ENCODE measurements at places on chromosomes 16 and 17.

DNA sequence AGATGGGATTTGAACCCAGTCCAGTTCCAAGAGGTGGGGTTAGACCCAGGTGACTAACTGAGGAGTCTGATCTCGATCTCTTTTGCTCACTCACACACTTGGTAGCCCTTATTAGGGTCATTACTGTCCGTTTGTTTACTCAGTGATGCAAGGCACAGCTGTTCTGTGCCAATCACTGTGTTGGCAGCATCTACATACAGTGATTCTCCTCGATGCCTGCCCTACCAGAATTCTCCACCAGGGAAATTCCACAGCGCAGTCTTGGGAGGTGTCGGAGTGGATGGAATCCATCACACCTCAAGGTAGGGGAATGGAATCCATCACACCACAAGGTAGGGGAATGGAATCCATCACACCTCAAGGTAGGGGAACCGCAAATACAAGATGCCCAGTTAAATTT, 279.6 kb downstream of the MAF start:
- no peak for DNase-seq

GRCh38 chr16:75745242-75745641, 19.0 kb upstream of the CPHXL start:
- DNase-seq = no peak

GRCh38 chr16:11470676-11471415, 115.9 kb downstream of the LITAF start:
- peak; percentile 3 for DNase-seq

- no peak for DNase-seq
Measured at GRCh38 chr16:87056551-87056950, 260.6 kb downstream of the C16orf95 start.

GRCh38 chr16:79864032-79864780, 263.7 kb upstream of the MAF start:
- no peak for DNase-seq

- no peak for DNase-seq
Measured at GRCh38 chr16:63684149-63685101, 1437.4 kb downstream of the CDH11 start.

DNA sequence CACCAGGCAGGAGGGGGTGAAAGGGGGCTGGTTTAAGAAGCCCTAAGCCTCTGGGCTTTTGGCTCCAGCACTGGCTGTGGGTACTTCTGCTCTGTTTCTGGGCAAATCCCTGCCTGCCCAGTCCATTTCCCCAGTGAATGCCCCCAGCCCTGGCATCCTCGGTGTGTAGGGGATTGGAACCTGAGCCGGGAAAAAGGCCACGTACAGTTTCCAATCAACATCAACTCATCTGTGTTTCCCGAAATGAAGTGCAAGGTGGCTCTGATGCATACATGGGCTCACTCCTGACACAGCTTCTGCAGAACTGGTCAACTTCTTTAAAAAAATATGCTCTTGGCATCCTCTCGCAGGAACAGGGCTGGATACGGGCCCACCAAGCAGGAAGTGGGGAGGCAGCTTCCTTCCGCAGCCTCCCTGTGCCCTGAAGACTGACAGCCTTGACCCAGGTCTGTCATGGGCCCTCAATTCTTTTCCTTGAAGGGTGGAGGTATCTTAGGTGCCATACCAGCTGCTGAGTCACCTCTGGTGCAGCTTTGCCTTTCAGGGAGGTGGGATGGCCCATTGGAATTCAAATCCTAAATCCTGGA, 73.3 kb downstream of the N4BP1 start:
- DNase-seq = peak; percentile 45

DNA sequence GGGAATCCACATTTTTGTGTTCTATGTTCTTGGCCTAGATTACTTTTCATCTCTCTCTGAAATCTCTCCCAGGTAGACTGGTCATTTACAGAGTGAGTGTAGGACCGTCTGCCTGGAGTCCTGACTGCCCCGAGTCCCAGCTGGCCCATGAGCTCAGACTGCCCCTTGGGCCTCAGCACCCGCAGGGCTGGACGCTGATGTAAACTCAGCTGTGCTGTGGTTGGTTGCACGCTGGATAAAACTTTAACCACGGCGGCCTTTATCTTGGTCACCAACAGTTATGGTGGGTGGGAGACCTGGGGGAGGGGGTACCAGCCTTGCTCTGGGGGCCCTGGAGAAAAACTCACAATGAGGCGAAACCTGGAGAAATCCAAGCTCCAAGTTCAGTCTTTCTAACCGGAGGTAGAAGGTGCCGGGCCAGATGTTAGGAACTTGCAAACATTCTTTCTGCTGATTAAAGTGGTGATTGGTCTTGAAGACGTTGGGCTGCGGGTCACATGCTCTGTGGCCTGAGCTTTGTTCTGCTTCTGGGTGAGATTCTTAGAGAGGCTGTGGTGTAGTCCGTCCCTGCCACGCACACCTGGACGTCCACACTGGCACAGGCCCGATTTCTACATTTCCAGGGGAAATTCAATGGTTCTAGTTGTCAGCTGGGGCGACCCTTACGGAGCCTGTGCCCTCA, 6.9 kb downstream of the METRNL start:
- DNase-seq = no peak

GRCh38 chr17:73060721-73061120, 31.8 kb downstream of the SLC39A11 start:
- no peak for DNase-seq

GRCh38 chr16:12145918-12146317, 169.4 kb downstream of the SNX29 start:
- DNase-seq = no peak

DNA sequence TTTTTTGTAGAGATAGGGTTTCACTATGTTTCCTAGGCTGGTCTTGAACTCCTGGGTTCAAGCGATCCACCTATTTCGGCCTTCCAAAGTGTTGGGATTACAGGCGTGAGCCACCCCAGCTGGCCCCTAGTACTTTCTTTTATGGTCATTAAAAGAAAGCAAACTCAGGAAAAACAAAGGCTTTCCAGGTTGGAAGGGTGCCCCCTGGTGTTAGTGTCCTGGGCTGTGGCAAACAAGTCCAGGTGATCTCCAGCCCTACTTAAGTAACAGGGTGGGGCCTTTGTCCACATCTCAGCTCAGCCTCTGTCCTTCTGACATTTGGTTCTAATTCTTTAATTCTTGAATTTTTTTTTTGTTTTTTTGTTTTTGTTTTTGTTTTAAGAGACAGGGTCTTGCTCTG, 6.9 kb downstream of the IGFBP4 start:
- DNase-seq = no peak

- no peak for DNase-seq
Measured at GRCh38 chr16:71854369-71854948, 8.7 kb downstream of the ATXN1L start.

GRCh38 chr17:57629886-57630285, 115.2 kb downstream of the CCDC182 start:
- DNase-seq = no peak

DNA sequence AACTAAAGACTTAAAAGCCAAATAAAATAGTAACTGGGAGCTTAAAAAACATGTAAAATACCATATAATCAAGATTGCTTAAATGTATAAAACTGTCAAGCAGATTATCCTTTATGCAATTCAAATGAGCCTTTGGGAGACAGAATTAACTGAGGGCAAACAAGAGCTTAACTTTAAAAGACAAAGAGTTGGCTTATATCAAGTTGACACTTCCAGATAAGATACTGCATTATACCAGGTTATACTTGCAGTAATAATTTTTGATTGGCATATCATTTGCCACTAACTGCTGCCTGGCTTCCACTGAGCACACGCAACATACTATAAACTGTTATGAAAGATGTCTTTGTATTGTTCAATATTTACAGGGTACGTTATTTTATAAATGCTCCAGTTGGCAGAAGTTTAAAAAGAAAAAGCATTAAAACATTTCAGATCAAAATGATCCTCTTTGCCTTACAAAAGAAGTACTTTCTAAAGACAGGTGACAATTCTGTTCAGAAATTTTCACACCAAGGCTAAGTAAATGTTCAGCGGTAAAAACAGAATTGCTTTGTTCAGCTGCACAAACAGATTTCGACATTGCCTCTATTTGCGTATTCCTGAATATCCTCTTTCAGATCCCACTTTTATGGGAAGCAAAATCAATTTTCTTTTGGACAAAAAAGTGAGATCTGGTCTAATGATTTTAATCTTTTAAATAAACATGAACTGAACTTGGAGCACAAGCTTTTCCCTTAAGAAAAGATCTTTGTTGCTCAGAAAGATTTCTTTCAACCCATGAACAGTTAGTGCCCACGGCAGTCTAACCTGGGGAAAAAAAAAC, 50.7 kb downstream of the TOX3 start:
- DNase-seq = no peak

- DNase-seq = no peak
Measured at GRCh38 chr16:72482695-72483094, 310.7 kb upstream of the PMFBP1 start.

GRCh38 chr17:82019690-82020571, 2.7 kb downstream of the CENPX start:
- DNase-seq = peak; percentile 16

DNA sequence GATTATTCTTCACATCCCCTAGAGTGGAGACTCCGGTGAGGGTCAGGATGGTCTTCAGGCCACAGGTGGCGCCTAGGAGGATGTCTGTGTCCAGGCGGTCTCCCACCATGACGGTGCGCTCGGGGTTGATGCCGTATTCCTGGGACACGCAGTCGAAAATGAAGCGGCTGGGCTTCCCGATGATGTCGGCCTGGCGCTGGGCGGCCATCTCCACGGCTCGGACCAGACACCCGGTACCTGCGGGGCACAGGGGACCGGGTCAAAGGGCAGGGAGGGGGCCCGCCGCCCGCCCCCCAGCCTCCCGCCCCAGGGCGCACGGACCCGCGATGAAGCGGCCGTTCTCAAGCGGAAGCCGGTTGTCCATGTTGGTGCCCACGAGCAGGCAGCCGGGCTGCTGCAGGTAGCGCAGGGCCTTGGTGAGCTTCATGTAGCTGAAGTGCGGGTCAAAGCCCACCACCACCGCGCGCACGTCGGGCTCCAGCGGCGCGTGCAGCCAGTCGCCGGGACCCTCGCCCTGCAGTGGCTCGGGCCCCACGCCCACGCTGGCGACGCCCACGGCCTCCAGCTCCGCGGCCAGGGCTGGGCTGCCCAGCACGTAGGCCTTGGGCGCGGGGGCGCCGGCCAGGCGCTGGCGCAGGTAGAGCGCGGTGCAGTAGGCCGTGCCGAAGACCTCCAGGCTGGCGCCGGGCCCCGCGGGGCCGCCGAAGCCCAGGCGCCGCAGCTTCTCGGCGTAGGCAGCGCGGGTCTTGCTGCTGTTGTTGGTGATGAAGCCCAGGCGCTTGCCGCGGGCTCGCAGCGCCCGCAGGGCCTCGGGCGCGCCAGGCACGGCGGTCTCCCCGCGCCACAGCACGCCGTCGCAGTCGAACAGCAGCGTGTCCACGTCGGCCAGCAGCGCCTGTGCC, 572 bp downstream of the PGP start:
- no peak for DNase-seq

DNA sequence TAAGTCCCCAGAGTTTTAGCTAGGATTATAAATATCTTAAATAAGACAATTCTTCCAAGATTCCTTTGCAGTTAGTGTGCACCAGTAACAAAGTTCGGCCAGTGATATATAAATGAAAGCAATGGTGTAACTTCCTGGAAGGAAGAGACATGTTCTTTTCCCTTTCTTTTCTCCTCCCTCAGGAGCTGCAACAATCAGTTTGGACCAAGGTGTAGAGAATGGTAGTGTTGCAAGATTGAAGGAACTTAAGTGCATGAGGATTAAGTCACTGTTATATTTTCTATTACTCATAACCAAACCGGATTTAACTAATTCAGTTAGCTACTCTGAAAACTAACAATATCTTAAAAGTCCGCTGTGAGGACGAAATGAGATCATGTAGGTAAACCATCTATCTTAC, 68.9 kb upstream of the KCNJ16 start:
- peak; percentile 29 for DNase-seq

DNA sequence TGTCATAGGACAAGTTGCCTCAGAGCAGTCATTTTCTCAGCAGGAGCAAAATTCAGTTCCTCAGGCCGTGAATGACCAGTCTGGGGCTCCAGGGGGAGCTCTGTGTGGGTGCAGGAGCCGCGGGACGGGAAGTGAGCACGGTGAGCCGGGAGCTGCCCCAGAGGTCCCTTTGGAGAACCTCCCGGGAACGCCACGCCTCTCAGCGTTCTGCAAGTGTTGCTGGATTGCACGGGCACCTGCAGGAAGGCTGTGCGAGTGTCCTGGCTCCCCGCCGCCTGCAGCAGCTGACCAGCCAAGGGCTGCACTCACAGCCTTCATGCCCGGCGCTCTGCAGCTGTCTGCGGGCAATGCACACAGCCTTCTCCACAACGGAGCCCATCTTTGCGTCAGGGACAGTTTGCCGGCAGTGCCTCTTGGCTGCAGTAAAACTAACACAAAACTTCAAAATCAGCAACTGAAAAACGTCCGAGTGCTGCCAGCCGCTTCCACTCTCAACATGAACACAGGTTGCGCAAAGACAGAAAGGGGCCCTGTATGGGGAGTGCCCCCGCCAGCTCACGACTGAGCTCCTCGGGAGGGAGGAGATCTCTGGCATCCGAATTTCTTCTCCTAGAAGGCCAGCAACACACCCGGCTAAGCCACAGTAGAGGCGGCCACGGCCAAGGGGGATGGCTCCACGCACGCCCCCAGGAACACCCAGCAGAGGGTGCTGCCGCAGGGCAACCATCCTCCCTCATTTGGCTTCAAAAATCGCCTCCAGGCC, 16.0 kb downstream of the NDUFAF8 start:
- peak; percentile 74 for DNase-seq

DNA sequence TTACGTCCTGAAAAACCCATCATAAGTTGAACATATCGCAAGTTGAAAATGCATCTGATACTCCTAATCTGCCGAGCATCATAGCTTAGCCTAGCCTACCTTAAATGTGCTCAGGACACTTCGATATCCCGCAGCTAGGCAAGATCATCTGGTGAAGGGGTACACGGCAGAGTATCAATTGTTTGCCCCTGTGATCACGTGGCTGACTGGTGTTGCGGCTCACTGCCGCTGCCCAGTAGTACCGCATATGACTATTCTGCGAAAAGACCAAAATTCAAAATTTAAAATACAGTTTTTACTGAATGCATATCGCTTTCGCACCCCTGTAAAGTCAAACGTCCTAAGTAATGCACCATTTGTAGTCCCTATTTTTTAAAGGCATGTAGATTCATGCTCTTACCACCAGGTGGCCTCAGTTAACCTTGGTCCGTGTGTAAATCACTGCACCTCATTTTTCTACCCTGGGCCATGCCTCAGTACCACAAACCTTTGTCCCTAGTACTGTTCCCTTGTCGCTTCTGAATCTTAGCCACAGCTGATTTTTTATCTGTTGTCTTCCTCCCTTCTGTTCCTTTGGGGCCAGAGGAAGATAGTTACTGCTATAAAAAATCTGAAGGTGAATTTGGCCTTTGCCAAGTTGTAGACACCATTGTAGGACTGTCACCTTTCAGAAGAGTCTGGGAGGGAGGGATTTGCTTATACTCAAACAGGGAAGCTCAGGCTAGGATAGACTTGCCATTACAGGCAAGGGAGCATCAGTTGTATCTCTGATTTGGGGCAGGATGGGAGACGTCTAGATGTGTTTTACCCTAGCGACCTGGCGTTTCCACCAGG, 34.4 kb downstream of the WWP2 start:
- DNase-seq = peak; percentile 74

Data from AG10803 (cell line).